Right atrium auricular region (tissue), 2 donors: ENCODE measurements at places on chromosomes 5 and 9.
A peak's percentile ranks its signal among the peaks of the same experiment; 100 is the strongest.

DNA sequence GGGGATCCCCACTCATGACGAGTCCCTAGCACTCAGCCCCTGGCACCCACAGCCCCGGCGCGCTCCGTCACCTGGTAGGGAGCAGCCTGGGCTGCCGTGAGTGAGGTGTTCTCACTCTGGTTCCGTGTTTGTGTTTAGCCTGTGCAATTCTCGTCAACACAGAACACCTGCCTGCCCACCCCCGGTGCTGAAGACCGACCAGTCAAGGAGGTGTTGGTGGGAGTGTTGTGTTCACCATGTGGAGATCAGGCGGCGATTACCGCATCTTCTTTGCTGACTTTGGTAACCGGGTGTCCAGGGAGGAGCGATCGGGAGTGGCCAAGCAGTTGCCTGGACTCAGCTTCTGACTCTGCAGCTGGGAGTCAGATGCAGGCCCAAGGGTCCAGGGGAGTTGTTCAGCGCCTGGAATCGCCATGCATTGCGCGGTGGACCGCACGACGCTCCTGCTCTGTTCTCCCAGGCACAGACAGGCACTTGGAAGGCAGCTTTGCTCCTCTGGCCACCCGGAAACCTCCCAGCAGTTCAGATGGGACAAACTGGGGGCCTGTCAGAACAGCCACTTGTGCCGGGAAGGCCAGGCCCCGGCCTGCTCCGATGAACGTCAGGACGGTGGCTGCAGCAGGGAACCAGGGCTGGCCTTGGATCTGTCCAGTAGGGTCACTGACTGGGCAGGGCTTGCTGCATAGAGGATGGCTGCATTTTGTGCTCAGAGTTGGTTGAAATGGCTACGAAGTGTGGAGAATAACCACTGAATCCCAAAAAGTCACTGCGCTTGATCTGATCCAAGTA, 28.2 kb downstream of the EXOC3 start:
- no peaks in the 10 kb centered on the region for H3K27me3 ChIP-seq
- H3K4me3 ChIP-seq: no peak overlapping the region
- DNase-seq: no peak
- no peaks in the 10 kb centered on the region for H3K4me1 ChIP-seq
- H3K27ac ChIP-seq: no peak overlapping the region

DNA sequence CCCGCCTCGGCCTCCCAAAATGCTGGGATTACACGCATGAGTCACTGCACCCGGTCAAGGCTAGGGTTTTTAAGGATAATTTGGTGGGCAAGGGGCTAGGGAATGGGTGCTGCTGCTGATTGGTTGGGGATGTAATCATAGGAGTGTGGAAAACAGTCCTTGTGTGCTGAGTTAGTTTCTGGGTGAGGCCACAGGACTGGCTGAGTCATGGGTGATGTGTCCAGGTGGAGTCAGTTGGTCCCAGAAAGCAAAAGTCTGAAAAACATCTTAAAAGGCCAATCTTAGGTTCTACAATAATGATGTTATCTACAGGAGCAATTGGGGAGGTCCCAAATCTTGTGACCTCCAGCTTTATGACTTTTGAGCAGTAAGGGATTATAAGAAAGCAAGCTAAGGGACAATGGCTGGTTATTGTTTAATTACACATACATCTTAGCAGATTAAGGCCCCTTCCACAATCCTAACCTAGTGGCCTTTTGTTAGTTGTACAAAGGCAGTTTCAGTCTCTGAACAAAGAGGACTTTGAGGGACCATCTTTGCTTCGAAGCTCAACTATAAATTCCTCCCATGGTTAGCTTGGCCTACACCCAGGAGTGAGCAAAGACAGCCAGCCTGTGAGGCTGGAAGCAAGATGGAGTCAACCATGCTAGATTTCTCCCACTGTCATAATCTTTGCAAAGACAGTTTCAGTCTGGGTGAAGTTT, 5.5 kb upstream of the AOPEP start:
- H3K4me3 ChIP-seq: no peak overlapping the region
- no peaks in the 10 kb centered on the region for H3K4me1 ChIP-seq
- H3K36me3 ChIP-seq: no peaks in the 10 kb centered on the region
- no peaks in the 10 kb centered on the region for H3K27me3 ChIP-seq
- DNase-seq: no peak
- no peak overlapping the region for H3K27ac ChIP-seq

GRCh38 chr5:148364343-148364742, 19.4 kb upstream of the FBXO38 start:
- no peak for DNase-seq
- H3K4me1 ChIP-seq: no peaks in the 10 kb centered on the region
- no peak overlapping the region for H3K27ac ChIP-seq

GRCh38 chr5:153267506-153267905, 223.0 kb upstream of the GRIA1 start:
- H3K27ac ChIP-seq: no peak overlapping the region
- no peaks in the 10 kb centered on the region for H3K4me1 ChIP-seq
- DNase-seq: no peak

DNA sequence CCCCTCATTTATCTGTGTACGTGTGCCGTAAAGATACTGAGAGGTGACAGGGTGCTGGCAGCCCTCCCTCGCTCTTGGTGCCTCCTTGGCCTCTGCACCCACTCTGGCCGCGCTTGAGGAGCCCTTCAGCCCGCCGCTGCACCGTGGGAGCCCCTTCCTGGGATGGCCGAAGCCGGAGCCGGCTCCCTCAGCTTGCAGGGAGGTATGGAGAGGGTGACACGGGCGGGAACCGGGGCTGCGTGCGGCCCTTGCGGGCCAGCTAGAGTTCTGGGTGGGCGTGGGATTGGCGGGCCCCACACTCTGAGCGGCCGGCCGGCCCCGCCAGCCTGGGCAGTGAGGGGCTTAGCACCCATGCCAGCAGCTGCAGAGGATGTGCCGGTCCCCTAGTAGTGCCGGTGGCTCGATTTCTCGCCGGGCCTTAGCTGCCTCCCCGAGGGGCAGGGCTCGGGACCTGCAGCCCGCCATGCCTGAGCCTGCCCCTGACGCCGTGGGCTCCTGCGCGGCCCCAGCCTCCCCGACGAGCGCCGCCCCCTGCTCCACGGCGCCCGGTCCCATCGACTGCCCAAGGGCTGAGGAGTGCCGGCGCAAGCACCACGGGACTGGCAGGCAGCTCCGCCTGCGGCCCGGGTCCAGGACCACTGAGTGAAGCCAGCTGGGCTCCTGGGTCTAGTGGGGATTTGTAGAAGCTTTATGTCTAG, 21.6 kb downstream of the NKX2-5 start:
- H3K4me1 ChIP-seq: no peaks in the 10 kb centered on the region
- H3K4me3 ChIP-seq: no peak overlapping the region
- H3K27me3 ChIP-seq: no peaks in the 10 kb centered on the region
- no peak for DNase-seq
- H3K27ac ChIP-seq: no peak overlapping the region

DNA sequence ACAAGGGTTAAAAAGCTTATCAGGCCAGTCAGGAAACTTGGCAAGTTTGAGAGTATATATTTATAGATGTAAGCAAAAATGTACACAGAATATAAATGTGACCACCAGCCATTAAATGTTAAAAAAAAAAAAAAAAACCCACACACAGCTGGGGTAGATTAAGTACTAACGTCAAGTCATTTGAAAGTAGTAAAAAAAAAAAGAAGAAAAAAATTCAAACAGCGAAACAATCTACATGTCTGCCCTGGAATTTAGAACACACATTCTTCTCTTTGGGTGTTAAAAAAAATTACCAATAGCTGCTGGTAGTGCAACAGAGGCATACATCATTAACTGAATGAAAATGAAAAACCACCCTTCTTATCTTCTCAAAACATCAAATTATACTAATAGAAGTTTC, 269.7 kb downstream of the MLLT3 start:
- peaks cover 5% of the 10 kb centered on the region for H3K4me1 ChIP-seq
- H3K36me3 ChIP-seq: no peaks in the 10 kb centered on the region
- DNase-seq: no peak

- peaks cover 6% of the 10 kb centered on the region for H3K4me1 ChIP-seq
- H3K36me3 ChIP-seq: no peaks in the 10 kb centered on the region
- H3K27me3 ChIP-seq: no peaks in the 10 kb centered on the region
- no peak overlapping the region for H3K27ac ChIP-seq
- no peak overlapping the region for H3K4me3 ChIP-seq
Measured at GRCh38 chr9:20490246-20490834, 132.0 kb downstream of the MLLT3 start.

DNA sequence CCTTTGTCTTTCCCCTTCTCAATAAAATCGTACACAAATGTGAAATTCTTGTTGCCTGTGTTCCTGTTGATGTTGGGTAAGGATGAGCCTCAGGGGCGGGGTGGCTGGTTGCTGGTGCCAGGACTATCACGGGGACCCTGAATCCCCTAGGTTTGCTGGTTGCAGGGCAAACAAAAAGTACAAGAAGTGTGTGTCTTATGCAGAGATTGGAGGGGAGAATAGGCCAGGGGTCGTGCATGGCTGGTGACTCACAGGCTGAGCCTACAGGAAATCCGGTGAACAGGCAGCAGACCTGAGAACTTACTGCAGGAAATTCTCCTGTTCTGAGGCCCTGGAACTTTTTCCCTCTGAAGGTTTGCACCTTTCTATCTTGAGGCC, 5.5 kb downstream of the ANXA2R start:
- H3K4me1 ChIP-seq: no peaks in the 10 kb centered on the region
- H3K4me3 ChIP-seq: no peak overlapping the region
- no peak for DNase-seq
- H3K27ac ChIP-seq: peak overlapping the region; percentile 33

DNA sequence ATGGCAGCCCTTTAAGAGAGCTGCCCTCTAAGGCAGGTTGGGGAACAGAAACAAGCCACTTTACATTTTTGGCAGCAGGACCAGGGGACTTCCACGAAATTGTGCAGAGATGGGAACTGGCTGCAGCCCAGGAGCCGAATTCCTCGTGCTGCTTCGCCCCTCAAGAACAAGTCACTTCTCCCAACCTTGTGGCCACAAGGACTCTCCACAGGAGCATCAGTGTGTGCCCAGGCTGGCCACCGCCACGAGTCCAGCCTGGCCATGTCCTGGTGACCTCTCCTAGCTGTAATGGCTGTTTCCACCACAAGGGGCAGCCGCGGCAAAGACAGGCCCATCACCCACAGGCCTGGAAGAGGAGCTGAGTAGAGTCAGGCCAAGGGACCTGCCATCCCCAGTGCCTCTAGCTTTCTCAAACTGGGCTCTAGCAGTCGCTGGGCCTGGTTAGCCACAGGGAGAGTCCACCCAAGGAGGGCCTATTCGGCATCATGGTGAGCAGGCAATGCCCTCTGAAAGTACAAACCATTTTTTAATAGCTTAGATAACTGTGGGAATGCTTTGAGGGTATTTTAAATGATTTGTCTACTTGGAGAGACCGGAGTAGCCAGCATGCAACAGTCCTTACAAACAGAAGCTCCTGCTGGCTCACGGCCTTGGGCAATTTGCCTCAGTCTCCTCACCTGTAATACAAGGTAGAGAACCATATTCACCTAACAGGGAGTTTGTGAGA, 129.0 kb downstream of the COL23A1 start:
- no peaks in the 10 kb centered on the region for H3K36me3 ChIP-seq
- H3K4me3 ChIP-seq: no peak overlapping the region
- H3K27ac ChIP-seq: peak overlapping the region; percentile 62

- H3K4me3 ChIP-seq: no peak overlapping the region
- no peaks in the 10 kb centered on the region for H3K27me3 ChIP-seq
- no peak overlapping the region for H3K27ac ChIP-seq
- no peak for DNase-seq
- H3K36me3 ChIP-seq: no peaks in the 10 kb centered on the region
- peaks cover 29% of the 10 kb centered on the region for H3K4me1 ChIP-seq
Measured at GRCh38 chr9:124216474-124217176, 41.1 kb upstream of the NEK6 start.

GRCh38 chr9:98927724-98928123, 16.0 kb upstream of the COL15A1 start:
- H3K4me3 ChIP-seq: no peak overlapping the region
- no peak for DNase-seq
- H3K4me1 ChIP-seq: peaks cover 8% of the 10 kb centered on the region
- H3K36me3 ChIP-seq: no peaks in the 10 kb centered on the region
- H3K27ac ChIP-seq: no peak overlapping the region

GRCh38 chr9:81848472-81848871, 79.8 kb upstream of the SPATA31D4 start:
- H3K4me3 ChIP-seq: no peak overlapping the region
- no peak overlapping the region for H3K27ac ChIP-seq
- DNase-seq: no peak
- H3K4me1 ChIP-seq: no peaks in the 10 kb centered on the region
- no peaks in the 10 kb centered on the region for H3K36me3 ChIP-seq
- H3K27me3 ChIP-seq: no peaks in the 10 kb centered on the region

DNA sequence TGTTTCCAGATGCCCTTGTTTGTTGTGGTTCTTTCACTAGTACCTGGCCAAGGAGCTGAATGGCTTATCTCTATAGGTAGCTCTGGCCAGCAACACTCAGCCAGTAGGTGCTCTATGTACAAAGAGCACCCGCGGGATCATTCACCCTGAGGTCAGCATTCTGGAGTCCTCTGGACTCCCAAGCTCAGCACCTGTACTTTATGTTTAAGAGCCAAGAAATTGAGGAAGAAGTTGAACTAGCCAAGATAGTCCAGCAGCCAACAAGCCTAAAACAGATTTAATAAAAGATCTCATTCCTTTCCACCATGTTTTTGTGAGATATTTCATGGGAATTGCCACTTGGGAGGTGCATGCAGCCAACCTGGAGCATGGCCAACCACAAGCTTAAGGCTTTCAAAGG, 242.6 kb upstream of the PAPPA start:
- H3K27ac ChIP-seq: no peak overlapping the region
- no peak overlapping the region for H3K4me3 ChIP-seq
- no peaks in the 10 kb centered on the region for H3K27me3 ChIP-seq
- H3K36me3 ChIP-seq: no peaks in the 10 kb centered on the region

DNA sequence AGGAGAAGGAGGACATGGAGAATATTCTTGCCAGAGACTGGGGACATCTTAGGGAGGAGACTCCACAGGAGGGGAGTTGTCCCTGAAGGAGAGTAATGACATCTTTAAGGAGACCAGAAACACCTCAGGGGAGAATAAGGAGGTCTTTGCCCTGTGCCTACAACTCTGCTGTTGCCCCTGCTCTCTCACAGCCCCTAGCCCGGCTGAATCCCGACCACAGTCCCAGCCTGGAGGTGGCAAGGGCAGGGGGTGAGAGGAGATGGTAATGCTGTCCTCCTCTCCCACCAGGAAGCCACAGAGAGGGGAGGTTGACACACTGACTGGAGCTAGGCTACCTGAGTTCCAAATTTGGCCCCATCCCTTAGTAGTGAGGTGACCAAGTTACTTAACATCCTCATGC, 30.2 kb upstream of the ENHO start:
- H3K27me3 ChIP-seq: no peaks in the 10 kb centered on the region
- H3K4me3 ChIP-seq: no peak overlapping the region
- H3K4me1 ChIP-seq: no peaks in the 10 kb centered on the region

- H3K36me3 ChIP-seq: no peaks in the 10 kb centered on the region
- H3K27me3 ChIP-seq: no peaks in the 10 kb centered on the region
- no peaks in the 10 kb centered on the region for H3K4me1 ChIP-seq
Measured at GRCh38 chr5:133433641-133434040, 178.7 kb downstream of the FSTL4 start.

- H3K4me1 ChIP-seq: no peaks in the 10 kb centered on the region
- H3K36me3 ChIP-seq: no peaks in the 10 kb centered on the region
- H3K4me3 ChIP-seq: no peak overlapping the region
- no peak overlapping the region for H3K27ac ChIP-seq
Measured at GRCh38 chr5:9329125-9329524, 216.8 kb downstream of the SEMA5A start.

- H3K4me3 ChIP-seq: no peak overlapping the region
- H3K27ac ChIP-seq: no peak overlapping the region
- no peak for DNase-seq
- no peaks in the 10 kb centered on the region for H3K27me3 ChIP-seq
Measured at GRCh38 chr9:125272697-125273096, 11.1 kb downstream of the GAPVD1 start.

GRCh38 chr9:85041466-85042137, 372.1 kb downstream of the NTRK2 start:
- no peak overlapping the region for H3K27ac ChIP-seq
- H3K27me3 ChIP-seq: no peaks in the 10 kb centered on the region
- H3K4me1 ChIP-seq: no peaks in the 10 kb centered on the region
- DNase-seq: no peak
- H3K4me3 ChIP-seq: no peak overlapping the region
- no peaks in the 10 kb centered on the region for H3K36me3 ChIP-seq
